CD4-positive, alpha-beta T cell treated with Interleukin-1 beta for 1 hour (primary cell): ENCODE measurements at places on chromosomes 16 and 17.
A peak's percentile ranks its signal among the peaks of the same experiment; 100 is the strongest.

DNA sequence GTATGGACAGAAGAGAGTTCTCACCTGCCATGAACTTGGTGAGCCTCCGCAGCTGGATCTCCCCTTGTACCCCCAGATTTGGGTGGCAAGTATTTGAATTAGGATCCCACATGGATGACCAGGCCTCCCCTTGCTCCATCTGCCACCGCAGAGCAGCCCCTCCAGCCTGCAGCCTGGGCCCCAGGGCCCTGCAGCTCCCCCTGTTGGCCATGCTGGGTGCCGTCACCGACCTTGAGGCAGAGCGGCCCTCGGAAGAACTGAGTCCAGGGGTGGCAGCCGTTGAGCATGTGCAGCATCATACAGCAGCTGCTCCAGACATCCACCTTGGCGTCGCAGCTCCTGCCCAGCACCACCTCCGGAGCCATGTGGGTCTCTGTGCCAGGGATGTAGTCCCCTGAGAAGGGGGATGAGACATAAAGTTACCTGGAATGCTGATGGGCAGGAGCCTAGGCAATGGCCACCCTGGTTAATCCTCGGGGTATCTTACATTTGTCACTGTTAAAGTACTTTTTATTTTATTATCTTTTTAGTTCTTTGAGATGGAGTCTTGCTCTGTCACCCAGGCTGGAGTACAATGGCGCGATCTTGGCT, 9.0 kb upstream of the SPATA32 start:
- peak; percentile 54 for DNase-seq

GRCh38 chr17:43683928-43684653, 22.4 kb upstream of the MEOX1 start:
- no peak for DNase-seq

GRCh38 chr17:58337600-58338453, 9.2 kb upstream of the TSPOAP1 start:
- peak; percentile 92 for DNase-seq

GRCh38 chr17:79153367-79154130, 78.9 kb downstream of the ENGASE start:
- DNase-seq, result no peak

DNA sequence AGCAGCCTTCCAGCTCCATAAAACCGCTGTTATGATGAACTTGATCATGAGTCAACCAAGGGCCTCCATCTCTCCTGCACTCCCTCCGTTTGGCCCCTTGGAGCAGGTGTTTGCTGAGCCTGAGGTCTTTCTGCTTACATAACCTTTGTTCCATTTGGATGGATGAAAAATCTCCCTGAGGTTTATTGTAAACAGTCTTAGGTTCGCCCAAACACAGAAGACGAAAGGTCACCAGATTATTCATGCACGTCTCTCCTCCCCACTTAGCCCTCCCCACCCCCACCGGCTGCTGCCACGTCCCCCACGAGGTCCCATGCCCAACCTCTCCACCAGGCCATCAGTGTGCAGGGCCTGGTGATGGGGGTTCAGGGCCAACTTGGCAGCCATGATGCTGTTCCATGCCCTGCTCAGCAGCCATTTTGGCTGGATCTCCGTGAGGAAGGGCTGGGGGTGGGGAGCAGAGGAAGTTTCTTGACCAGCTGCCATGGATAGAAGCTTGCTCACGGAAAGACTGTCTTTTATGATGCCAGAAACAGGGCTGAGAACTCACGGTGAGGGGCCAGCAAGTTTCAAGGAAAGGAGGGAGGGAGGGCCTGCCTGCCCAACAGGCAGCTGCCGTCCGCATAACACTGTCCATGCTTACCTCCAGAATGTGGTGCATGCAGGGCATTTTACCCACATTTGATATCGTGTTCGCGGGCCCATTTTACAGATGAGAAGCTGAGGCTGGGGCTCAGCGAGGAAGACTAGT, 47.8 kb upstream of the FOXF1 start:
- no peak for DNase-seq
